ENCODE measurements at places on chromosomes 1 and 21. TPM values are rescaled to one million over a fixed set of nuclear protein-coding genes. Genes with fewer than 3 reads are reported as not detected.

GRCh38 chr1:161915051-161915503 is 108.6 kb downstream of the OLFML2B start:
- no peak for DNase-seq

DNA sequence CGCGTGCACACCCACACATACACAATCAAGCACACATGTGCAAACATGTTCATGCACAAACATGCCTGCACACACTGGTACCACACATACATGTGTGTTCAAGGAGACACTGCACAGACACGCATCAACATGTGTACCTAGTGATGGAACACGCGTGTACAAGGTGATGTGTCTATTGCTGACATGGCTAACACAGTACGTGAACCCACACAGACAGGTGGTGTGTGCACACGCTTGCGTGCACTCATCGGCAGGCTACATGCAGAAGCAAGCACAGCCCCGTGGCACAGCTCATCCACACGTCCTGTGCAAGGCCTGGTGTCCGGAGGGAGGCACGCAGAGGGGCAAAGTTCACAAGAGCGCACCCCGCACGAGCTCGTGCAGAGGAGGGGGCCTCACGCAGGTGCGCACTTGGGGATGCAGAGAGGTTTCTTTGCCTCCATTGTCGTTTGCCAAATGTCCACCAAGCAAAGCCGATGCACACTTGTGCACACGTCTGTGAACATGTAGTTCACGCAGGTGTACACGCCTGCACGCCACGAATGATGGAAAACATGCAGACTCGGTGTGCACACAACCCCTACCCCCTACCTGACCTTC is 969 bp downstream of the ACAP3 start:
- DNase-seq: no peak

- DNase-seq: no peak
These were observed 28.5 kb downstream of the TNN start for GRCh38 chr1:175095978-175096607.

GRCh38 chr1:99548943-99549605 is 96.8 kb upstream of the PALMD start:
- DNase-seq: no peak

DNA sequence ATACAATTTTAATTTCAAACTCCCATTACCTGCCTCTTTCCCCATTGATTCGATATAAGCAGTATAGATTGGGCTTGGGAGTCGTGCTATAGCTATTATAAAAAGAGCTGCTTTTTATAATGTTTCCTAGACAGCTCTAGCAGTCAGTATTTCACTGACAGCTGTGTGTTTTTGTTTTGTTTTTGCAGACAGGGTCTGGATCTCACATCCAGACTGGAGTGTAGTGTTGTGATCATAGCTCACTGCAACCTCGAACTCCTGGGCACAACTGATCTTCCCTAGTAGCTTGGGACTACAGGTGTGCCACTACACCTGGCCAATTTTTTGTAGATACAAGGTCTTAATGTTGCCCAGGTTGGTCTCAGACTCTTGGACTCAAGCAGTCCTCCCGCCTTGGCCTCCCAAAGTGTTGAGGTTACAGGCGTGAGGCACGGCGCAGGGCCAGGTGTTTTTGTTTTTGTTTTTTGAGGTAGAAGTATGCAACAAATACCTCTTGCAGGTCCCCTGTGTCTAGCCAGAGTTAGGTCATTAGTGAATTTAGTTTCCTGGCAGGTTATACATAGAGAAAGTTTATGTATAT is 1.7 kb downstream of the NASP start:
- DNase-seq: no peak

- no peak for DNase-seq
These were observed 6.2 kb upstream of the ANKRD65 start for GRCh38 chr1:1427106-1427819.

- DNase-seq: no peak
These were observed 14.7 kb upstream of the COL6A2 start for GRCh38 chr21:46082963-46083790.

GRCh38 chr1:54218883-54219687 is 19.1 kb downstream of the MRPL37 start:
- DNase-seq: peak; percentile 34

DNA sequence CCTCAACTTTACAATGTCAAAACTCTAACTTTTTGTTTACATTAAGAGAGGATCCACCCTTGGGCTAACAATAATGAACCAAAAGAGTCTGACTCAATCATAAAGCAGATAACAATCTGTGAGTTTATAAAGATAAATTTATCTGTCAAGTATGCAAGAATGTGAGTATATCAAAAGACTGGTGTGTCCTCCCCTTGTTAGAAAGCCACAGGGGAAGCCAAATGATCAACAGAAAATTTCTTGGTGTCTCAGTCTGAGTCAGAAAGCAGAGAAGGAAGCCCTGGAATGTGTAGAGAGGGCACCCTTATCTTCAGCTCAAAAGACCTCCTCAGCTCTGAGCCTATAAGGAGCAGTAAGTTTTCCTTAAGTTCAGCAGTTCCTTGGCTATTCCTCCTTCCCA is 13.9 kb upstream of the PDIK1L start:
- no peak for DNase-seq

The TCHH gene
- 0.06 TPM for polyA plus RNA-seq

The LCK gene
- polyA plus RNA-seq: 5.0 TPM

The CFHR1 gene
- polyA plus RNA-seq: 0.29 TPM

The ISG15 gene
- 13.7 TPM for polyA plus RNA-seq

The PCSK9 gene
- polyA plus RNA-seq: 2.4 TPM

The TMEM54 gene
- 7.4 TPM for polyA plus RNA-seq

The ST6GALNAC3 gene
- polyA plus RNA-seq: 82.8 TPM

The RTCA gene
- polyA plus RNA-seq: 27.5 TPM

Measured in renal pelvis (tissue), 12 donors.